ENCODE measurements at places on chromosomes 7 and 10. TPM values are rescaled to one million over a fixed set of nuclear protein-coding genes. Genes with fewer than 3 reads are reported as not detected.

Gene MSMB
- not detected for total RNA-seq

Gene ALOX5
- total RNA-seq, result not detected

Gene COL26A1
- not detected for total RNA-seq

Gene SPRN
- total RNA-seq, result under 0.01 TPM

Gene EGR2
- 2.1 TPM for total RNA-seq

Gene NME8
- not detected for total RNA-seq

Gene LFNG
- 0.33 TPM for total RNA-seq

Gene PNLIP
- not detected for total RNA-seq

Gene CPVL
- 0.51 TPM for total RNA-seq

Gene ARPC1A
- total RNA-seq, result 226 TPM

Gene AKR1D1
- not detected for total RNA-seq

Gene CYP2C19
- total RNA-seq, result not detected

Gene PPP2R2D
- total RNA-seq, result 22.1 TPM

Gene CTAGE4
- total RNA-seq, result 0.17 TPM

Gene TMEM213
- total RNA-seq, result not detected

Gene PRDX3
- total RNA-seq, result 144 TPM

Gene UCN3
- total RNA-seq, result not detected

Gene HABP2
- total RNA-seq, result not detected

Gene LYZL1
- total RNA-seq, result not detected

Gene TOMM7
- total RNA-seq, result 239 TPM

Gene PLEKHA1
- 9.5 TPM for total RNA-seq

Gene LRIT1
- total RNA-seq, result not detected

Gene MYO1G
- total RNA-seq, result under 0.01 TPM

Gene SPDYE2B
- not detected for total RNA-seq

Gene C10orf67
- total RNA-seq, result under 0.01 TPM

Gene TMEM236
- 0.17 TPM for total RNA-seq

Gene SLC26A4
- total RNA-seq, result 0.50 TPM

Gene CLDN3
- not detected for total RNA-seq

Gene DKK1
- 54.4 TPM for total RNA-seq

Gene SNX10
- under 0.01 TPM for total RNA-seq

Gene KCNH2
- total RNA-seq, result 6.2 TPM

Gene CALHM1
- total RNA-seq, result not detected

Gene NODAL
- not detected for total RNA-seq

Gene NCOA4
- 145 TPM for total RNA-seq

Gene CYP2W1
- total RNA-seq, result not detected

Gene BTBD16
- total RNA-seq, result not detected

Gene UFSP1
- 4.0 TPM for total RNA-seq
